Natural killer cell (primary cell): ENCODE measurements at places on chromosomes 5 and 9.

GRCh38 chr5:54171645-54172384 is 138.6 kb downstream of the ARL15 start:
- no peak for DNase-seq
- no peak overlapping the region for H3K4me3 ChIP-seq
- peaks cover 2% of the 10 kb centered on the region for H3K36me3 ChIP-seq
- H3K4me1 ChIP-seq: no peaks in the 10 kb centered on the region

DNA sequence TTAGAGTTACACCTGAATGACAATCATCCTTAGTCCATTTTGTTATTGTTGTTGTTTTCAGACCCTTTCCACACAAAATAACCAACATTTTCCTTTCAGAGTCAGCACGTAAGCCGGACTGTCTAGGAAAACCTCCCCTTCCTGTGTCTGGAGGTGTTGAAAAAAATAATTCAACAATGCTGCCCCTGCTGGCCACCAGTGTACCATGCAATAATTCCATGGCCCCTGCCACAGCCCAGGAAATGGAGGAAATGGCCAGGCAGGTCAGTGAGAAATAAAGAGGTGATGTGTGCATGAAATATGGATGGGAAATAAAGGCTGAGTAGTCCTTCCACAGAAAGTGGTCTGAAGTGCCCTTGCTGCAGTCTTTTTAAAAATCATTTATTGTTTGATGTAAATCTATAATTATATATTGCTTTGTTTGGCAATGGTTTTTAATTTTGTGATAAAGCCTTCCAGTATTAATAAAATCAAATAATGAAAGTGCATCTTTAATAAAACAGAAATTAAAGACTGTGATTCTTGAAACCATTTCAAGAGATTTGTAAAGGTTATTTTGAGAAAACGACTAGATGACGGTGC is 152.8 kb upstream of the PAPPA start:
- no peaks in the 10 kb centered on the region for H3K27me3 ChIP-seq
- no peaks in the 10 kb centered on the region for H3K36me3 ChIP-seq
- H3K27ac ChIP-seq: no peak overlapping the region
- no peak for DNase-seq
- no peaks in the 10 kb centered on the region for H3K4me1 ChIP-seq
- H3K4me3 ChIP-seq: no peak overlapping the region

DNA sequence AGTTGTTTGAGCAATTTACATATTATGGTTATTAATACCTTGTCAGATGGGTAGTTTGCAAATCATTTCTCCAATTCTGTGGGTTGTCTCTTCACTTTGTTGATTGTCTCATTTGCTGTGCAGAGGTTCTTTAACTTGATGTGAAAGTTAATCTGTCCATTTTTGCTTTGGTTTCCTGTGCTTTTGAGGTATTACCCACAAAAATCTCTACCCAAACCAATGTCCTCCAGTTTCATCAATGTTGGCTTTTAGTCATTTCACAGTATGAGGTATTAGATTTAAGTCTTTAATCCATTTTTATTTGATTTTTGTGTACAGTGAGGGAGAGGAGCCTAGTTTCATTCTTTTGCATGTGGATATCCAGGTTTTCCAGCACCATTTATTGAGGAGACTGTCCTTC is 82.4 kb downstream of the MRPS30 start:
- H3K36me3 ChIP-seq: no peaks in the 10 kb centered on the region
- H3K27me3 ChIP-seq: no peaks in the 10 kb centered on the region
- DNase-seq: no peak
- H3K27ac ChIP-seq: no peak overlapping the region
- H3K4me1 ChIP-seq: no peaks in the 10 kb centered on the region
- no peak overlapping the region for H3K4me3 ChIP-seq

- H3K4me1 ChIP-seq: no peaks in the 10 kb centered on the region
- H3K36me3 ChIP-seq: no peaks in the 10 kb centered on the region
- no peak overlapping the region for H3K27ac ChIP-seq
- no peak overlapping the region for H3K4me3 ChIP-seq
- no peak for DNase-seq
- H3K27me3 ChIP-seq: no peaks in the 10 kb centered on the region
Observed at GRCh38 chr5:110250755-110251154, 475.7 kb downstream of the TMEM232 start.

DNA sequence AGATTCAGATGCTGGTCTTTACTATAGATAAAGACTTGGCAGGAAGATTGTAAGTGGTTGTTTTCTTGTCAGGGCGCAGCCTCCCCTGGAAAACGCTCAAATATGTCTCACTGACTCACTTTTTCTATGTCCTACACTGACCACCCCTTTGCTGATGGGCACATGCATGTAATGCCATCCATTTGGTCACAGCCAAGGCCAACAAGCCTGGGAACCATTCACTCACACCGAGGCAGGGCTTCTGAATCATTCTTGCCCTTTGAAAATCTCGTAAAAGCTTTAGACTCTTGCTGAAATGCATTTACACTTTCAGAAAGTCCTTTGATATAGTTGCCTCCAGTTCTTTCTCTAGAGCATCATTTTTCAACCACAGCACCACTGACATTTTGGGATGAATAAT is 249.4 kb downstream of the ACTL7B start:
- H3K27ac ChIP-seq: no peak overlapping the region
- H3K36me3 ChIP-seq: no peaks in the 10 kb centered on the region
- no peak for DNase-seq
- H3K4me1 ChIP-seq: no peaks in the 10 kb centered on the region
- H3K4me3 ChIP-seq: no peak overlapping the region

DNA sequence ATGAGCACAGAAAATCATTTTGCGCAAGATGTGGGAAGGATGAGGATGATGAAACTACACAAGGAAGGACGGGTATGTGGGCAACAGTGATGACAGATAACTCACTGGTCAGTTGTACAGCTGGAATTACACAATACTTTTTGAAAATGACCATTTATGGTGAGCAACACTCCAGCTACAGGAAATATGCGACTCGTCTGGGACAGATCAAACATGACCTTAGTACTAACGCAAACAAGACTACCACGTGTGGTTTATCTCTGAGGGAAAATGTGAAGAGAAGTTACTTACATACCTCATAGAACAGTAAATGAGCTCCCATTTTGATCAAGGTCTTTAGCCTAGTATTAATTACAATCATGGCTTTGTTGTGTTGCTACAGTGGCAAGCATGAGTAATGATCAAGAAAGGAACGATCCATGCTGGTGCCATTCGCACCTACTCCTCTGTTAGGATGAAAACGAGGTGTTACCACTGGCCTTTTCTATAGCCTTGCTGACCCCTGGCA is 456.9 kb downstream of the BNC2 start:
- H3K4me1 ChIP-seq: no peaks in the 10 kb centered on the region
- H3K27ac ChIP-seq: no peak overlapping the region
- DNase-seq: no peak
- H3K27me3 ChIP-seq: no peaks in the 10 kb centered on the region
- H3K36me3 ChIP-seq: no peaks in the 10 kb centered on the region

GRCh38 chr5:131417240-131417869 is 153.5 kb downstream of the CDC42SE2 start:
- H3K27me3 ChIP-seq: no peaks in the 10 kb centered on the region
- H3K4me1 ChIP-seq: peaks cover 3% of the 10 kb centered on the region
- no peak overlapping the region for H3K27ac ChIP-seq
- peaks cover 4% of the 10 kb centered on the region for H3K36me3 ChIP-seq

GRCh38 chr9:105405514-105406131 is 42.2 kb upstream of the FSD1L start:
- DNase-seq: peak; percentile 88
- no peak overlapping the region for H3K27ac ChIP-seq
- H3K36me3 ChIP-seq: no peaks in the 10 kb centered on the region
- peaks cover 20% of the 10 kb centered on the region for H3K4me1 ChIP-seq
- H3K27me3 ChIP-seq: peaks cover 19% of the 10 kb centered on the region
- no peak overlapping the region for H3K4me3 ChIP-seq

DNA sequence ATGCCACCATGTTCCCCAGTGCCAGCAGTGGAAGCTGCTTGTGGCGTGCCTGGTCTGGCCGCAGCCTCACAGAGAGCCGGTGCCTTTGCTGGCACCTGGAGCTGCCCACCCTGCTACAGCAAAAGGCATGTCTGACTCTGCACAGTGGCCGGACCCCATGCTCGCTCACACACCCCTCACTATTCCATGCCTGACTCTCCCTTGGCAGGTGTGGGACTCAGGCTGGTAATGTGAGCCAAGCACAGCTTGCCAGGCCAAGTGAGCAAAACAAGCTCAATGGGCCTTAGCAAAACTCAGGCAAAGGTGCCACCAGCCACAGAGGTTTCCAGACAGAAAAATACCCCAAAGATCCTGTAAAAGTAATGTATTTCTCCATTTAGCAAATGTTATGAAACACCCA is 15.5 kb downstream of the GNA14 start:
- H3K27ac ChIP-seq: no peak overlapping the region
- H3K27me3 ChIP-seq: no peaks in the 10 kb centered on the region
- H3K4me3 ChIP-seq: no peak overlapping the region
- no peaks in the 10 kb centered on the region for H3K36me3 ChIP-seq

GRCh38 chr9:38682713-38683112 is 37.2 kb downstream of the FAM240B start:
- H3K27ac ChIP-seq: no peak overlapping the region
- H3K36me3 ChIP-seq: no peaks in the 10 kb centered on the region
- H3K4me3 ChIP-seq: no peak overlapping the region
- no peaks in the 10 kb centered on the region for H3K27me3 ChIP-seq

DNA sequence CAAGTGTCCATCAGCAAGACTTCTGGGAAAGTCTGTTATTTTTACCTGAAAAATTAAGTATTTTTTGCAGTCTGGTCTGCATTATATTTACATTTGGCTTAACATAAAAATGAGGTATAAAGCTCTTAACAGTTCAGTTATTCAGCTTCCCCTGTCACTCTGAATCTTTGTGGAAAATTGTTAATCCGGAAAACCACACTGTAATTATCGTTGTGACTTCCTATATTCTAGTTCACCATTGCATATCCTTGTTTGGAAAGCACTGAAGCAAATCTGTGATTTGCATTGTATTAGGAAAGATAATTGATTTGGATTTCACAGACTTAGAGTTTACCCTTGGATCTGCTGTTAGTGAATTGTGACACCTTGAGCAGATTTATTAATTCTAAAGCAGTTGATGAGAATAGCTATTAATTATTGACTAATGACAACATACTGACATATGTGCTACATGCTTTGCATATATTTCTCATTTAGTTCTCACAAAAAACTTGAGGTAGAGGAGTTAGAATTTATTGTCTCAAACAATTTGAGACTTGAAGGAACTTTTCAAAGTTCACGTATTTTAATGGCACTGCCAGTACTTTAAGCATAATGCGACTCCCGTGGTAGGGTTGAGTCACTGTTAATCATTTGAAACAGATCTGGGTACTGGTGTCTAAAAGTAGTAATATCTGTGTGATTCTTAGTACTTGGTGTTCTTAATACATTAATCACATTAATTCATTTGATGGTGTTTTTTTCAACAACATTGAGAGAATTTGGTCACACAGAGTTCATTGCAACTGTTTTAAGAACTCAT is 71.8 kb upstream of the LRRC70 start:
- H3K4me3 ChIP-seq: no peak overlapping the region
- DNase-seq: no peak
- no peaks in the 10 kb centered on the region for H3K4me1 ChIP-seq
- peaks cover 11% of the 10 kb centered on the region for H3K36me3 ChIP-seq

DNA sequence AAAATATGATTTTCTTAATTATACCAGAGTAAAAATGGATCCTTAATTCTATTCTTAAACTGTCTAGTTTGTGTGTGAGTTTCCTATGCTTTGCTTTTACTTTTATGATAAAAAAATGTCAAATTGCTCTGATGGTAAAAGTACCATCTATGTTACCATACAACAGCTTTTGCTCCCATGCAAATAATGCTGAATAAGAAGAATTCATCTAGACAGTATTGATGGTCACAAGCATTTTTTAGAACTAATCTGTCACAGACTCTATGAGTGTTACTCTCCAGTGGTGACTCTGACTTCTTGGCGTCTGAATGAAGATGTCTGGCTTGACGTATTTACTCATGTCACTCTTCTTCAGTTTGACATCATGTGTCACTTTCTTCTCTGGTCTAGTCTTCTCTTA is 608.1 kb upstream of the RORB start:
- H3K36me3 ChIP-seq: no peaks in the 10 kb centered on the region
- no peak overlapping the region for H3K4me3 ChIP-seq
- H3K4me1 ChIP-seq: no peaks in the 10 kb centered on the region

GRCh38 chr5:68968429-68968828 is 125.4 kb upstream of the SLC30A5 start:
- H3K27me3 ChIP-seq: peaks cover 2% of the 10 kb centered on the region
- no peaks in the 10 kb centered on the region for H3K4me1 ChIP-seq
- no peak for DNase-seq
- H3K36me3 ChIP-seq: no peaks in the 10 kb centered on the region

DNA sequence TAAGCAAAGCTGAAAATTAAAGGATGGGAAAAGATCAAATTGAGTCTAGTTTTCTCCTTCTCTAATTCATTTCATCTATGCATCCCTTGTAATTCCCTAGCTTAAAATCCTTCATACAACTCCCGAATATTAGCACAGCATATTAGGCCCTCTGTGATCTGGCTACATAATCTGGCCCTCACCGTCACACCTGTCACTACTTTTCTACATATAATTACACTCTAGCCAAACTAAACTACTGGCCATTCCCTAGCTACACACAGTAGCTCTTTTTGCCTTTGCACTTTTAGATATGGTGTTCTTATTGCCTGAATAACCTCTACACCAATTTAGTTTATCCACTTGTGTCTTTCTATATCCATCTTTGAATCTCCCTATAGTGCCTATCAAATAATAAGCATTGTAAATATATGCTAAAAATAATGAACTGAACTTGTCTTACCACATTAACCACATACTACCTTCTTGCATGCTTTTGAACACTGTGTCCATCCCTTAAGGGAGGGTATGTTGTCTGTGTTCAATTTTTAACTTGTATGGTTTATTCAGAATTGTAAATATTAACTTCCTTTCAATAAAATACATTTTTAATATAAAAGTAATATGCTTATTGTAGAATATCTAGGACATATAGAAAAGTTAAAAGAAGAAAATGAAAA is 15.9 kb downstream of the RANBP6 start:
- no peak overlapping the region for H3K4me3 ChIP-seq
- H3K36me3 ChIP-seq: peaks cover 7% of the 10 kb centered on the region
- H3K27ac ChIP-seq: no peak overlapping the region
- no peak for DNase-seq
- no peaks in the 10 kb centered on the region for H3K4me1 ChIP-seq

DNA sequence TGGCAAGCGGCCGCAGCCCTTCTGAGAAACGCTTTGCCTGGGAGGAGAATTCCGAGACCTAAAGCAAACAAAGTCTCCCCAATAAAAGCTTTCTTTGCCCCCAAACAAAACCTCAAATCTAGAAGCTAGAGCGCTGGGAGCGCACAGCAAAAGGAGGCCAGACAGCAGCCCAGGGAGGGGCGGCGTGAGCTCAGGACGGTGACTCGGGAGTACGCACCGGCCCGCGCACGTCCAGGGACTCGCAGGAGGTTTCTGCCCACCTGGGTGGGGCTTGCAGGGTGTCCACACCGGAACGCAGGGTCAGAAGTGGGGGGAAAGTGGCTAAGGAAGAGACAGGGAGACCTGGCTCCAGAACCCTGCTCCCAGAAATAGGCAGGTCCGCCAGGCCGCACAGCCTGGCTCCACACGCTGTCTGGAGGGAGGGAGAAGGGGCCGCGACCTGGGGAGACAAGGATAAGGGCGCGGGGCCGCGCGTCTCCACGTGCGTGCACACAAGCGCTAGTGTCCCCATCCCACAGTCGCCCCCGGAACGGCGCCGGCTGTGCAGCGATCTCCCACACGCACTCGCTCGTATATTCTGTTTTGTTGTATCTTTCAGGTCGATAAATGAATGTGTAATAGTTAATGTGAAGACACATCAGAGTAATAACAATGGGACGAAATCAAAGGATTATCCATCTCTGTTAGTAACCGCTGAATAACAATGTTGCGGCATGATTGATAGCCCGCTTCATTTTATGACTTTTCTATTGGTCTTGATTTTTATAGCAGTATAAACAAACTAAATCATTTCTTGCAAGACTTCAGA is 2.3 kb upstream of the OTP start:
- H3K4me3 ChIP-seq: no peak overlapping the region
- H3K27me3 ChIP-seq: peaks cover 93% of the 10 kb centered on the region
- DNase-seq: no peak
- H3K27ac ChIP-seq: no peak overlapping the region
- H3K36me3 ChIP-seq: no peaks in the 10 kb centered on the region
